Stomach (tissue), 19 donors: ENCODE measurements at places on chromosomes 2 and 18. TPM values are rescaled to one million over a fixed set of nuclear protein-coding genes. Genes with fewer than 3 reads are reported as not detected.

CDH2 gene
- total RNA-seq = 0.58 TPM

IL1RL2 gene
- total RNA-seq = not detected

HEATR5B gene
- total RNA-seq = 24.8 TPM

ERICH2 gene
- not detected for total RNA-seq
